ENCODE measurements at places on chromosomes 16 and 17.

DNA sequence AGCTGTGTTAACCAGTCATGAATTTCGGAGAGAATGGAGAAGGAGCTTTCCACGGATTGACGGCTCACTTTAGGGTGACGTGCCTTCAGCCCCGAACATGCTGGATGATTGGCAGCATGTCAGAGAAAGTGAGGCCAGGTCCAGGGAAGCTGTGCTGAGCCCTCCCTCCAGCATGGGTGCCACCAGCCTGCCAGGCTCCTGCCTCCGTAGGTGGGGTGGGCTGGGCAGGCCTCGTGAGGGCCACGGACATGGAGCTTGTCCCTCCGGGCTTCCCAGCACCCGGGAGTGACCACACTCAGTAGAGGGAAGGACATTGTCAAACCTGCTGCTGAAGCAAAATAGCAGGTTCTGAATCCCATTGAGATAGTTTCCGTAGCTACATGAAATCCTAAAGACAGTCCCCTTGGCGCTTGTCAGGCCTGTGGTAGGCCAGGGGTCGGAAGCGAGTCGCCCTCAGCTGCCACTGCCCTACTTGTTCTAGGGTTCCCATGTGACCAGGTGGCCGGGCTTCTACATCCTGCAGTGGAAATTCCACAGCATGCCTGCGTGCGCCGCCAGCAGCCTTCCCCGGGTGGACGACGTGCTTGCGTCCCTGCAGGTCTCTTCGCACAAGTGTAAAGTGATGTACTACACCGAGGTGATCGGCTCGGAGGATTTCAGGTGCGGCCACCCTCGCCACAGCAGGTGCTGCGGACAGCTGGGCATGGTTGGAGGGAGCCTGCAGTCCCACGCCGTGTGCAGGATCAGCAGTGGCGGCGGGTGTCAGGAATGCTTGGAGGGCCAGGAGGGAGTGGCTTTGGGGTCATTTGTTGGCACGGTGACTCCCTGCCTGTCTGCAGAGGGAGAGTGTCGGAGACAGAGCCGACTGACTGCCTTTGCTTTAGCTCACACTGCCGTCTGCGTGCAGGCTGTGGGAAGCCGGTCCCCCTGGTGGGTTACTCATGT is 72.3 kb downstream of the SEC14L1 start:
- no peak for DNase-seq

GRCh38 chr17:57552114-57552624 is 192.9 kb downstream of the CCDC182 start:
- peak; percentile 17 for DNase-seq

- DNase-seq, result no peak
Observed at GRCh38 chr17:77383613-77384608, 243.1 kb downstream of the SEC14L1 start.

DNA sequence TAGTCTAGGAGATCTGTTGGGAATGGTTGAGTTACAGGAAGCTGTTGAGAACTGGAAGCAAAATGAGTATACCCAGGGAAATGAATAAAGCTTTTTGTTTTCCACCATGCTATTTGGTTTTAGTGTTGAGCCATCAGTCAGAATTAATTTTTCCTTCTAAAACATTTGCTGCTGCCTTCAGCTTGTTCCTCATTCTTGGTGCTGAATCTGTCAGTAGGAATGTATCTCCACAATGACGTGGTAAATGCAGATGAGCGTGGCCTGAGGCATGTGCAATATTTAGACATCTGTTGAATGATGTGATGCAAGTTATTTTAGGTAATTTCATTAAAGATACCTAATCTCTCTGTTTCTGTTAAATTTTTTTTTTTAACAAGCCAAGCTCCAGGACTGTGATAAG is 10.9 kb downstream of the HAPSTR1 start:
- no peak for DNase-seq

- peak; percentile 88 for DNase-seq
Observed at GRCh38 chr17:44385287-44386181, 3.9 kb downstream of the ITGA2B start.

DNA sequence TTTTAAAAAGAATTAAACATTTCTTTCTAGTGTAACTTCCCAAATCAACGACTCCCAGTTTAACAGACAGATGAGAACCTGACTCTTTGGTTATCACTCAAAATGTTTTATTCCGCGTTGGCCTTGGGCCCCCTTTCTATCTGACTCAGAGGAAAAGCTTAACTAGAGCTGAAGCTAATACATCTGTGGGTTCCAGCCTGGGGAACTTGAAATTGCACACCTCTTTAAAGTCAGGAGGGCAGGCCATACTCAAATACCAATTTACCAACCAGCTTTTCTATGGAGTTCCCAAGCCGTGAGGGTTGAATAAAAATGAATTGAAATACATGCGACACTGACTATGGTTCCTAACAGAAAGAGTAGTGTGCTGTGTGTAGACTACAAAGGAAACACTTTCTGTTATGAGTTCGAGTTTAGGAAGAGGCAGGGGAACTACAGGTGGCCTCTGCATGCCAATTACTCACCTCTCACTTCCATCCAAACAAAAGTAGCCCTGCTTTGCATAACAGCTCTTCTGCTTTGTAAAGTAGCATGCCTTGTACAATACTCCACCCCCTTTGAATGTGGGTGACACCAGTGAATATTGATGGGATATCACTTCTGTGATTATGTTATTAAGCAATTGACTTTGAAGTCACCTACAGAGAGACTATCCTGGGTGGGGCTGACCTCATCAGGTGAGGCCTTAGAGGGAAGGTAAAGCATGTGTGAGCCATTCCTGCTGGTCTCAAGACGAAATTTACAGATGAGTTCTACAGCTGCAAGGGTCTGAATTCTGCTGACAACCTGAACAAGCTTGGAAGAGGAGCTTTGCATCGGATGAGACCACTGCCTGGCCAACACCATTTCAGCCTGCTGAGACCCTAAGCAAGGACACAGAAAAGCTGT is 92.1 kb downstream of the WDR59 start:
- DNase-seq, result no peak
